Activated naive CD8-positive, alpha-beta T cell treated with anti-CD3 and anti-CD28 coated beads for 36 hours (primary cell): ENCODE measurements at places on chromosomes 3 and 15. TPM values are rescaled to one million over a fixed set of nuclear protein-coding genes. Genes with fewer than 3 reads are reported as not detected.

DNA sequence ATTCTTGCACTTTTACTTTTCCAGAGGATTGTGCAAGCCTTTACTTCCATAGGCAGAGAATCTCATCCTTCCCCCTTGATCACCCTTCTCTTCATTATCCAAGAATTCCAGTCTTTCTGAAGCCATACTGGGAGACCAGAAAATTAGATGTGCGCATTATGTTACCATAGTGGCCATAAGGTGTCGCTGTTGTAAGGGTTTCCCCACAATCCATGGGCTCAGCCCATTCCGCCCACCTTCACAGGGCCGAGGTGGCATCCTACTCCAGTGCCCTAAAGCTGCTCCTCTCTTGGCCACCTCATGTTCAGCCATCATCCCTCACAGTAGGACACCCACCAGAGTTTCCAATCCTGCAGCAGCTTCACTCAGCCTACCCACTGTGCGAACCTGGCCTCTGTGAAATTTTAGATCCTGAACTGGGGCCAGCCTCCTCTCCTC is 35.0 kb downstream of the CTSH start:
- no peak overlapping the region for H3K4me3 ChIP-seq
- peaks cover 2% of the 10 kb centered on the region for H3K4me1 ChIP-seq
- peaks cover 27% of the 10 kb centered on the region for H3K36me3 ChIP-seq
- H3K27ac ChIP-seq: peak overlapping the region; percentile 43
- no peaks in the 10 kb centered on the region for H3K27me3 ChIP-seq

GRCh38 chr3:107986505-107986904 is 104.3 kb downstream of the CD47 start:
- H3K4me1 ChIP-seq: peaks cover 22% of the 10 kb centered on the region
- H3K27ac ChIP-seq: peak overlapping the region; percentile 12
- H3K27me3 ChIP-seq: no peaks in the 10 kb centered on the region
- H3K36me3 ChIP-seq: no peaks in the 10 kb centered on the region
- DNase-seq: no peak

DNA sequence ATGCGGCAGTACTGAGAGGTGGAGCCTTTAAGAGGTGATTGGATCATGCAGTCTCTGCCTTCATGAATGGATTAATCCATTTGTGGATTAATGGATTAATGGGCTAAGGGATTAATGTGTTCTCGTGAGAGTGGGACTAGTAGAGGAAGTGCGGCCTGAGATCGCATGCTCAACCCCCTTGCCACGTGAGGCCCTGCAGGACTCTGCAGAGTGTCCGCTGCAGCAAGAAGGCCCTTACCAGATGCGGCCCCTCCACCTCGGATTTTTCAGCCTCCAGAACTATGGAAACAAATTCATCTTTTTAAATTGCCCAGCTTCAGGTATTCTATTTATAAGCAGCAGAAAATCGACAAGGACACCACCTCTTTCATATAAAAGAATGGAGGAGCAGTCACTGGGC is 148.8 kb downstream of the TPRA1 start:
- no peak overlapping the region for H3K27ac ChIP-seq
- H3K4me3 ChIP-seq: no peak overlapping the region

- peaks cover 5% of the 10 kb centered on the region for H3K27me3 ChIP-seq
- no peaks in the 10 kb centered on the region for H3K36me3 ChIP-seq
- no peak overlapping the region for H3K4me3 ChIP-seq
Observed at GRCh38 chr3:123464211-123464610, 15.3 kb upstream of the ADCY5 start.

- peaks cover 17% of the 10 kb centered on the region for H3K27me3 ChIP-seq
- no peak for DNase-seq
- H3K27ac ChIP-seq: no peak overlapping the region
- H3K36me3 ChIP-seq: no peaks in the 10 kb centered on the region
- H3K4me1 ChIP-seq: no peaks in the 10 kb centered on the region
- H3K4me3 ChIP-seq: no peak overlapping the region
Observed at GRCh38 chr15:68565726-68566125, 13.1 kb upstream of the CORO2B start.

GRCh38 chr3:66812136-66812535 is 186.0 kb upstream of the KBTBD8 start:
- no peak overlapping the region for H3K27ac ChIP-seq
- no peak for DNase-seq
- H3K36me3 ChIP-seq: no peaks in the 10 kb centered on the region

- DNase-seq: no peak
- H3K4me3 ChIP-seq: no peak overlapping the region
- no peaks in the 10 kb centered on the region for H3K36me3 ChIP-seq
Observed at GRCh38 chr3:73618461-73618860, 6.3 kb downstream of the PDZRN3 start.

GRCh38 chr3:193292386-193292785 is 51.4 kb downstream of the PLAAT1 start:
- no peak overlapping the region for H3K27ac ChIP-seq
- no peaks in the 10 kb centered on the region for H3K27me3 ChIP-seq
- no peaks in the 10 kb centered on the region for H3K4me1 ChIP-seq
- H3K36me3 ChIP-seq: no peaks in the 10 kb centered on the region
- H3K4me3 ChIP-seq: no peak overlapping the region

DNA sequence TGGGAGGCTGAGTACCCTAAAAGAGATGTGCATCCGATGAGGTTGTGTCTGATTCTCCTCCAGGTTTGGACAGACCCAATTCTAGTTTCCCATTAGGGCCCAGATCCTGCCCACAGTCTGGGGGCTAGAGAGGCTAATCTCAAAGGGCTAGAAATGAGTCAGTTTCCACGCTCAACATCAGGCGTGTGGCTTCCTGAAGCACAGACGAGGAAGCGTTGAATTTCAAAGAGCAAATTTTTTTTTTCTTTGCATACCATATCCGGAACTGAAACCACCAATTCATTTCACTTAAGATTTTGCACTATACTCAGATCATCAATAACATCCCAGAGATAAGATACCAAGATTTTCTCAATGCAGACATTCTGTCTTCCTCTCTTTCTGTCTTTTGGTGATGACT is 173.8 kb upstream of the BCL6 start:
- H3K4me3 ChIP-seq: peak overlapping the region; percentile 72
- peak; percentile 67 for DNase-seq
- H3K36me3 ChIP-seq: peaks cover 9% of the 10 kb centered on the region

DNA sequence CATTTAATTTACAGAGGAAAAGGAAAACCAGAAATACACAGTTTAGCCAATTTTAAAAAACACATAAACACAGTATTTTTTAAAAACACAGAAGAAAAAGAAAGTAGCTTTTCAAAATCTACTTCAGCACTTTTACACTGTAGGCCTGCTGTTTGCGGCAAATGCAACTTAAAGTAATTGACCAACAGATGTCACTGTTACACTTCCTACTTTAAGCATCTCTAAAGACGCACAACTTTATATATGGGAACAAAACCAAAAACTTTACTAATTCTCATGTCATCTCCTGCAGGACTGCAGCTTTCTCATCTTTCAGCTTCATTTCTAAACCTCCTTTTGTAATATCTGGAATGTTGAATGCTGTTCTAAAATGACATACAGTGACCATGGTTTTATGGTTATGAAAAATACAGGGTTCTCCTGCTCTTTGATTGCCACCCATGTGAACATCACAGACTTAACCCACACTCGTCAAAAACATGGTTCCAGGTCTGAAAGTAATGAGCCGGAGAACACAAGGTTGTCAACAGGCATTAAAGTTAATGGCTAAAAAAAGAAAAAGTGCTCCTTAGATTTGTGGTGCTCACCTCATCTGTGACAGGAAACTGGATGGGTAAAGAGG is 107.9 kb downstream of the FMN1 start:
- H3K27me3 ChIP-seq: peaks cover 3% of the 10 kb centered on the region
- H3K36me3 ChIP-seq: no peaks in the 10 kb centered on the region
- H3K27ac ChIP-seq: no peak overlapping the region
- DNase-seq: no peak

DNA sequence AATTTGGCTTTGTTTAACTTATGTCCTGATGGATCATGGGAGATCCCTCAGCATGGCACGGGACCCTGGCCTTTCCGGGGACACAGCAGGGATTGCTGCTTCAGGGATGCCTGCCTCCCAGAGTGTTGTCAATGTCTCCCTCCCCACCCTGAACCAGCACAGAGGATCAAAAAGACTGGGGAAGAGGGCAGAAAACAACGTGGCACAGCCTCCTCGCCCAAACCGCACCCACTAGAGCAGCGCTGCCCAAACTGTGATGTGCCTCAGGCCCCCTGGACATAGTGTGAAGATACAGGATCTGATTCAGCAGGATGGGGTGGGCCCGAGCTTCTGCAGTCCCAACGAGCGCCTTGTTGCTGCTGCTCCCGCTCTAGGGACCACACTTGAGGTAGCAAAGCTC is 34.5 kb downstream of the SLC6A20 start:
- peaks cover 2% of the 10 kb centered on the region for H3K4me1 ChIP-seq
- peaks cover 3% of the 10 kb centered on the region for H3K27me3 ChIP-seq
- no peak overlapping the region for H3K27ac ChIP-seq

GRCh38 chr3:189267981-189268613 is 96.3 kb downstream of the TPRG1 start:
- H3K36me3 ChIP-seq: no peaks in the 10 kb centered on the region
- DNase-seq: no peak
- H3K4me3 ChIP-seq: no peak overlapping the region
- H3K27me3 ChIP-seq: no peaks in the 10 kb centered on the region

The TP63 gene
- not detected for total RNA-seq

The NANOGP8 gene
- not detected for total RNA-seq

The SLC9C1 gene
- not detected for total RNA-seq

The ARPP21 gene
- not detected for total RNA-seq

The CCR3 gene
- total RNA-seq: not detected

The TM4SF18 gene
- total RNA-seq: not detected

The TLNRD1 gene
- total RNA-seq: 28.2 TPM

The SPATA16 gene
- not detected for total RNA-seq
